ENCODE measurements at places on chromosomes 6 and 20.
A peak's percentile ranks its signal among the peaks of the same experiment; 100 is the strongest.

- no peak for DNase-seq
These were observed 152.2 kb downstream of the OPN5 start for GRCh38 chr6:47934023-47934422.

DNA sequence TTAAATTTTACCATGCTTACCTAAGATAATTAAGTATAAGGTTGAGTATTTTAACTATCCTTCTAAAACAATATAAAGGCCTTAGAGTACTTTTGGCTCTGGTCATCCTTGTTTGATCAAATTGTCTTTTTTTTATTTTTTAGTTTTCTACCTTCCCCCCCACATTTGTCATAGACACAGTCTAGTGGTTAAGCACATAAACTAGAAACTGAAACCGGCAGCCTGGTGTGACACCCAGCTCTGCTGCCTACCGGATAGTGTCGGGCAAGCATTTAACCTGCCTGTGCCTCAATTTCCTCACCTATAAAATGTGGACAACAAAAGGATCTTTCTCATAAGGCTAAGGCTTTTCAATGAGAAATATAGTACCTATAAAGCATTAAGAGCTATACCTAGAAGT lies 21.6 kb upstream of the TULP4 start:
- DNase-seq, result no peak

- no peak for DNase-seq
These were observed 29.1 kb upstream of the LGSN start for GRCh38 chr6:63348836-63349235.

DNA sequence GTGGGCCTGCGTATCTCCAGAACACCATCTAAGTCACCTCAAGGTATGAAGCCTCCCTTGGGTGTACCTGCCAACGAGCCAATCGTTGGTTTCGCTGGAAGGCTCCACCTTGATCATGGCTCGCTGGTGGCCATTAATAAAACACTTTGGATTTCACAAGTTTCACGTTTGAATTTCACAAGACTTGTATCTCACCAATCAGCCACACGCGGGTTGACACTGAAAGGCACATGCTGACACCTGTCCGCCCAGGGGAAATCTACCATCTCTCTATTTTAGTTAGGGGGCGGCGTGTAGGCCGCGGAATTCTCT lies 586 bp upstream of the HMGA1 start:
- no peak for DNase-seq

- no peak for DNase-seq
These were observed 113.1 kb upstream of the MTHFD1L start for GRCh38 chr6:150752409-150752808.

GRCh38 chr6:74879234-74879633 lies 326.6 kb downstream of the COL12A1 start:
- DNase-seq, result no peak

- no peak for DNase-seq
These were observed 64.0 kb downstream of the RREB1 start for GRCh38 chr6:7171733-7172132.

GRCh38 chr6:112330071-112330878 lies 16.9 kb upstream of the RFPL4B start:
- DNase-seq, result peak; percentile 5

GRCh38 chr6:124982669-124983068 lies 20.4 kb downstream of the RNF217 start:
- DNase-seq, result no peak

DNA sequence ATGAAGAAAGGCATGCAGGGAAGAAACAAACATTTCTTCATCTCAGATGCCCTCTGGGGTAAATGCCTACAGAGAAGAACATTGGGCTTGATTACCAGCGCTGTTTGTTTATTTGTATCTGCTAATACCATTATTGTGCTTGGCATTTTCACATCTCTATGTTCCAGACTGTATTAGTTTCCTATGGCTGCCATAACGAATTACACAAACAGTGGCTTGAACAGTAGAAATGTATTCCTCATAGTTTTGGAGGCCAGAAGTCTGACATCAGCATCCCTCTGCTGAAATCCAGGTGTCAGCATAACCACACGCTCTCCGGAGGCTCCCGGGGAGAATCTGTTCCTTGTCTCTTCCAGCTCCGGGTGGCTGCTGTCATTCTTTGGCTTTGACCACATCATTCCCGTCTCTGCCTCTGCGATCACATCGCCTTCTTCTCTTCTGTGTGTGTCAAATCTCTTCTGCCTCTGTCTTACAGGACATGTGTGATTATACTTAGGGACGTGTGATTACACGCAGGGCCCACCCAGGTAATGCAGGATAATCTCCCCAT lies 241.6 kb upstream of the SUPT3H start:
- no peak for DNase-seq

DNA sequence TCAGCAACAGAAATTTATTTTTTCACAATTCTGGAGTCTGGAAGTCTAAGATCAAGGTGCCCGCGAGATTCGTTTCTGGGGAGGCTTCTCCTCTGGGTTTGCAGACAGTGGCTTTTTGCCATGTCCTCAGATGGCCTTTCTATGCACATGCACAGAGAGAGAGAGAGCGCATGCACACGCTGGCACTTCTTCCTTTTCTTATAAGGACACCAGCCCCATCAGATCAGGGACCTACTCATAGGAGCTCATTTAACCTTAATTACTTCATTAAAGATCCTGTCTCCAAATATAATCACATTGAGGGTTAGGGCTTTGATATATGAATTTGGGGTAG lies 260.7 kb upstream of the PLCB4 start:
- no peak for DNase-seq

GRCh38 chr6:34806738-34807453 lies 15.0 kb downstream of the BLTP3A start:
- no peak for DNase-seq

DNA sequence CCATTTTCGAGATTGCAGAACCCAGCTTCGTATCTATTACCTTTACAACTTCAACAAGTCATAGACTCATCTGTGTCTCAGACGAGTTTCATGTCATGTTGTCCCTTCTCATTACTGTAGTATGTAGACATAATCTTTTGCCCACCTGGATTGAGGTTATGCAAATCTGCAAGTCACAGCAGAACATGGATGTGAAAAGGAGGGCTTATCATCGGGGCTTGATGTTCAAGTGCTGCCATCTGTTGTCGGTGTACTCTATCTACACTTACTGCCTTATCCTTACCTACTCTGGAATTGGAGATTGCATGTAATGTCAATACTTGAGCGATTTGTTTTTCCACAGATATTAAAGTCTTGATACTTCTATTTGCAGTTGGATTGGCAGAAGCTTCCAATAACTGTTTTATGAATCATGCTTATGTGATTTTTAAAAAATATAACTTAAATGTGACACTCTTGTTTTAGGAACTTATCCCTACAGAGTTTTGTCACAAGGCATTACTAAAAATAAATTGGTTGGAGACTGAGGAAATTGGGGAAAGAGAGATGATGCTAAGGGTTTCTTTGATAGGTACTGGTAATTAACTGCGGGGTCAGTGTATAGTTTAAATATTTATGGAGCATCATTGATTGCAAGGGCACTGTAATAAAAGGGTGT lies 3.0 kb upstream of the GOPC start:
- DNase-seq, result peak; percentile 39

GRCh38 chr6:148547110-148547509 lies 199.7 kb upstream of the UST start:
- DNase-seq, result no peak

DNA sequence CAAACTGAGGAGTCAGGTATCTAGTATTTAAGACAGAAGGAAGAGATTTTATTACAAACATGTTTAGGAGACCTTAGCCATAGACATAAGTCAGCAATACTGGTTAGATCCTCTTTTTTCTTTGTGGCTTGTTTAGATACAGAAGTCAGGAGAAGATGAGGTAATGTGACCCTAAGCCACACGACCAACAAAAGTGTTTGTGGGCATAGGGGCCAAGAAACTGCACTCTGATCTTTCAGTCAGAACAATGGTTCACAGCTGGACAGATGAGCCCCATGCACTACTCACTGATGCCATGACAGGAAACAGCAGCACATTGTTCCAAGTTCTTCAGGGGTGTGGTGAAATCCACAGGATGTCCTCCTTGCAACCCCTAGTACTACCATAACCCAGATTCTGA lies 238.5 kb upstream of the RAB32 start:
- DNase-seq, result no peak

DNA sequence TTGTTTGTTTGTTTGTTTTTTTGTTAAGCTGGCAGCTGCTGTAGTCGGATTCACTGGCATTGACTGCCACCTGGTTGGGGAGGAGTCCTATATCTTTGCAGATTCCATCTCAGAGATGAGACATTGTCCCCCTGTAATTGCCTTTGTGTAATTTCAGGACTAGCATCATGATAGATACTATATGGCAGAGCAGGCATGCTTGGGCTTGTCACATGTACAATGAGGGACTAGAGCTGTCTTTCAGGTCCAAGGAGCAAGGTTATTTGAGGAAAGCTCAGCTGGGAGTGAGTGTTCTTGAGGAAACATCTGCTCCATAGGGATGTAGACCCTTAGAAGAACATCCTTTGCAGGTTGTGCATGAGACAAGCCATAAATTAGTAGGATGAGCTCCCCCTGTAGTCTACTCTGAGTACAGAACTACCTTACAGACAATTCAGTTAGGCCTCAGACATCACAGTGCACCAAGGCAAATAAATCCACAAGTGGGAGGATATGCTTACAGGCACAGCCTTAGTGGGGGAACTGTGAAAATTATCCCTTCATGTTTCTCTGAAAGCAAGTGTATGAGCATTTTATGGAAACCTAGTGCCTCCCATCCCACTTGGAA lies 62.1 kb downstream of the BMP2 start:
- no peak for DNase-seq

GRCh38 chr20:35421322-35421721 lies 9.5 kb upstream of the UQCC1 start:
- no peak for DNase-seq

DNA sequence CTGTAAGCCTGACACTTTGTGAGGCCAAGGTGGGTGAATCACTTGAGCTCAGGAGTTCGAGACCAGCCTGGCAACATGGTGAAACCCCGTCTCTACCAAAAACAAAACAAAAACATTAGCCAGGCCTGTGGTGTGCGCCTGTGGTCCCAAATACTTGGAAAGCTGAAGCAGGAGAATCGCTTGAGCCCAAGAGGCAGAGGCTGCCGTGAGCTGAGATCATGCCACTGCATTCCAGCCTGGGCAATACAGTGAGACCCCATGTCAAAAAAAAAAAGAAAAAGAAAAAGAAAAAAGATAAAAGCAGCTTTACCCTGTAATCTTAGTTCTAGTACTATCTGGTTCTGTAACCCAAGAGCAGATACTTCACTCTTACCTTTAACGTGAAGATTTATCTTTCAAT lies 27.6 kb downstream of the SSR1 start:
- no peak for DNase-seq

- no peak for DNase-seq
These were observed 42.8 kb downstream of the CDC5L start for GRCh38 chr6:44430326-44430725.

- no peak for DNase-seq
These were observed 481.6 kb downstream of the PRKN start for GRCh38 chr6:162245830-162246420.

- no peak for DNase-seq
These were observed 923 bp downstream of the GMDS start for GRCh38 chr6:2244261-2245102.

GRCh38 chr20:36377348-36378326 lies 71.5 kb downstream of the DLGAP4 start:
- DNase-seq, result no peak

- DNase-seq, result no peak
These were observed at the start of gene BMP2 for GRCh38 chr20:6767536-6768227. Gene BMP2 (plus strand): TSS chr20:6767686. CDS start chr20:6770127, 2,441 bp downstream.

DNA sequence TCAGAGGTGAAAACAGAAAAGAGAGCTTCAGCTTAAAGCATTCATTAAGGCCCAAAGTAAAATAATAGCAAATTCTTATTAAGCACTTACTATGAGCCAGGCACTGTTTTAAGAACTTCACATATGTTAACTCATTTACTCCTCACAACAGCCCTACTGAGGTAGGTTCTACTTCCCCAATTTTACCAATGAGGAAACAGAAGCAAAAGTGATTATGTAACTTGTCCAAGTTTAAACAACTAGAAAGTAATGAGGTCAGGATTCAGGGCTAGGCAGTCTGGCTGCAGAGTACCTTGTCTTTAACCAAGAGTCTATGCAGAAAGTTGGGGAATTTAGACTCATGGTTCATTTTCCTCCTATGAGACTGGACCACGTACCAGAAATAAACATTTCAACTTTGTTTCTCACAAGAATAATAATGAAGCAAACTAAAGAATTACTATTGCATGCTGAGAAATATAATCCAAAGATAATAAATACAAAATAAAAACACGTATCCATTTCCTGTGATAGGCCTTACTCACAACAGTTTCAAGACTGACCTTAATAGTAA lies 3.8 kb downstream of the COL21A1 start:
- DNase-seq, result no peak

- DNase-seq, result no peak
These were observed 71.5 kb downstream of the FAM184A start for GRCh38 chr6:119006974-119007373.

DNA sequence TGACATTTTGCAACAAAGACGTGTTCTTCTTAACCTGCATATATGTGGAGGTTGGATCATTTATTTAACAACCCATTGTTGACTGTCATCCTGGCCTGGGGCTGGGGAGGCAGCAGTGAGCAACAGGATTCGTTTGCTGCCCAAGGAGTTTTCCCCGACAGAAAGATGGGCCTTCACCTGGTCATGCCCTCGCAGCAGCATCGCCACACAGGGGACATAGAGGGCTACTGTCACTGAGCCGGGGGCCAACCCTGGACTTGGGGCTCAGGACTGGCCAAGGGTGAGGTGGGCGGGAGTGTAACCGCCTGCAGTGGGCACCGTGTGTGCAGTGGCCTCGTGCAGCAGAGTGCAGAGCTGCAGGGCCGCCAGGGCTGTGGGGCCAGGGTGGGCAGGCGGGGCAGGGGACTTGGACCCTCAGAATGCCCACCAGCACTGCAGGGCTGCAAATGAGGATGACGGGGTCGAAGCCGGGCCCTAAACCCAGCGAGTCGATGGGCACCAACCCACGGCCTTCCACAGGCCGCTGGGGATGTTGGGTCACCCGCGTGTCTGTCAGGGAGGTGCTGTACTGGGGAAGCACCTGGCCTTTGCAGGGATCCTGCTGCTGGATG lies 11.8 kb downstream of the DUSP22 start:
- no peak for DNase-seq

- no peak for DNase-seq
These were observed 107.5 kb downstream of the DTNBP1 start for GRCh38 chr6:15555101-15556038.

DNA sequence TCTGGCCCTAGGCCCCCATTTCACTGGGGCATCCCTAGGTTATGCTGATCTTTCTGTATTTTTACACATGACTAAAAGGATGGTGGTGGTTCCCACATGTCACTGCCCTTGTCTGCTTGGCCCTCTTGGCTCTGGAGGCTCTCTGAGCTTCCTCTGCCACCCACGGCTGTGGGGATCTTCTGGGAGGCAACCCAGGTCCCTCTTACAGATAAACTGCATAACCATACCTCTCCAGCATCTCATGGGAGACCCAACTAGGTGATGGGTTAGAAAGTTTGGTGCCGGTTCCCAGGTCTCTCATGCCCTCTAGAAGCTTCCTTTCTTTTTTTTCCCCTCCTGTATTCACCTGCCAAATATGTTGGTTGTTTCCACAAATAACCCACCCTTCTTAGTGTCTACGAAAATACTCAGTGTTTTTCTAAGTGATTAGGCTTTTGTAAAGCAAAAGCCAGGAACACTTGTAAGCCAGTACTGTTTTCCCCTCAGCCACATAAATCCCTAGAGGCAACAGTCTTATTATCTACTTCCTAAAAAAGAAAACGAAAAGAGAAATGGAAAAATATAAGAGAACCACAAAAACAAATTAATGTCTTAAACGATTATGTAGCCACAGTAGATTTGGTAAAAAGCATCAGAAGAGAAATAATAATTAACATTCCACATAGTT lies 71.7 kb upstream of the SMLR1 start:
- DNase-seq, result no peak
